ENCODE measurements at places on chromosomes 6 and 20.
A peak's percentile ranks its signal among the peaks of the same experiment; 100 is the strongest.

DNA sequence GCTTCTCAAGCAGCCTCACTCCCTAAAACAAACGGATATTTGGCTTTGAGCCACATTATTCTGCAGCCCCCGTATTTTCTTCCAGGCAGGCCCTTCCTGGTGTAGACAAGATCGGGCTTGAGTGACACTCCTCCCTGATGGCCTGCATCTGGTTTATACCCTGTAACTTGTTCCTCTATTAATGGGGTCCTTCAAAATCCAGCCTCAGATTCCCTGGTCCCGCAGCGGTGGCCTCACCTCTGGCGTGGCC lies 375 bp upstream of the TMEM14C start:
- no peak for DNase-seq

DNA sequence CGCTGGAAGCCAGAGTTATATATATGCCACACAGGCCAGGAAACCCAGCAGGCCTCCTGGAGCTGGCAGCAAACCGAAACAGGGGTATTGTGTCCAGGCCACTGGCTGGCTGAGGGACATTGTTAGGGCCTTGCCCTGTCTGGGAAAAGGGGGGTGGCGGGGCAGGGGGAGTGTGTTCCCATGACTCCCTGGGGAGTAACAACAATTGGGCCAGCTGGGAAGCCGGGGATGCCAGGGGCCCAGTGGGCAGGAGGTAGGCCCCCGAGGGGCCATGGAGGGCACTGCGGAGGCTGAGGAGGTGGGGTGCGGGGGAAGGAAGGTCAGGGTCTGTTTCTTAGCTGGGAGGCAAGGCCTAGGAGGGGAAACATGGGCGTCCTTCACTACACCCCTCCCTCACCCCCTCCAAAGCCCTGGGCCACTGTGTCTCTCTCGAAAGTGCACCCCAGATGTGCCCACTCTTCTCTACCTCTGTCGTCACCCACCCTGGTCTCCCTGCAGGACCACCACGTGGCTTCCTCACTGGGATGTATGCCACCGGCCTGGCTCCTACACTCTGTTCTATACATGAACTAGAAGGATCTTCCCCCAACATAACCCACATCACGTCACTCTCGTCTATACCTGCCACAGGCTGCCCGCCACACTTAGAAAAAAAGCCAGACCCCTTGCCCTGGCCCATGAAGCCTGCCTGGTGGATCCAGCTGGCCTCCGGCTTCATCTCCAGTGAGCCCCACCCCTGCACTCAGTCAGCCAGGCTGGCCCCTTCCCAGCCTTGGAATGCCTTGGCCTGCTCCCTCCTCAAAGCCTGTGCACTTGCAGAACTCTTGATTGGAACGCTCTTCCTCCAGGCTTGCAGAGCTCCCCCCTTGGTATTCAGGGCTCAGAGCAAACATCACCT lies 7.8 kb upstream of the E2F1 start:
- DNase-seq = no peak

DNA sequence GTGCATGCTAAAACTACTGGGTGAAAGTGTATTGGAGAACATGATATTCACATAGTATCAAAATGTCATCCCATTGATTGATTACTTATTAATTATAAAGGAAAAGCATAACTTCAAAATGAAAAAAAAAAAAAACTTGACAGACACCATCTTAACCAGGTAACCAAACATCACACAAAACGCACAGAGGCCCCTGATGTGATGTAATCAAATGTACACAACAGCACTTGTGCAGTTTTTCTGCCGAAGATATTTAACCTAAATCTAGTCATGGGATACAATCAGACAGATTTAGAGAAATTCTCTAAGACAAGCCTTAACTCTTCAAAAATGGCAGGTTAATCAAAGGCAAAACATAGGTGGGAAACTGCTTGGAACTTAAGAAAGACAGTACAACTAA lies 102.0 kb upstream of the TENT5A start:
- DNase-seq = peak; percentile 65

DNA sequence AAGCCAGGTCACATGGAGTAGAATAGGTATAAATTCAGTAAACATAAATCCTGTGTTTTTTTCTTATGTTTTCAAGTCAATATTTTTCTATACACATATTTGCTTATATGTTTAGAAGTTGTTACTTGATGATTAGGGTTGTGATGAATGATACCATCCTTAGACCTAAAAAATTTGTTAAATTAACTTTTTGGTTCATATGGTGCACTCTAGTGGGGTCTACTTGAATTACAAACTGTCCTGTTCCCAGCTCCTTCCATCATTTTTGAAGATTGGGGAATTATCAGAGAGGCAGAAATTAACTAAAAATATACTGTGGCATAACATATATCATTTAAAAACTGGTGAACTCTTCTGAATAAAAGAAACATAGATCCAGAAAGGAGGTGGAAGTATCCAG lies 48.3 kb upstream of the RIPPLY2 start:
- no peak for DNase-seq

DNA sequence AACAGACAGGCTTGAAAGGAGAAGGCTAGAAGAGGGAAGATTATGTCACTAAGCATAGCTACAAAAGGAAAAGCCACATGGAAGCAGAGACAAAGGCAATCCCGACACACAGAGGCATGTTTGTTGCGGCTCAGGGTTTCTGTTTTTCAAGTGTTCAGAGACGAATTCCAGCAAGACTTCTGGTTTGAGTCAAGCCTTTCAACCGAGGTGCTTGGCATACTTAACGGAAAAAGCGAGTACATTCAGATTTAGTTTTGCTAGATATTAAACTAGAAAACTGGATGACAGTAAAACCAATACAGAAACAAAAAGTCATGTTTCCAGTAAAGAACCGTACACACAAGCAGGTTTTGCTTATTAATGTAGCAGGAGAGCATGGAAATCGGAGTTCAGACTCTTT lies 27.2 kb downstream of the MCUR1 start:
- DNase-seq = no peak

GRCh38 chr20:17705916-17706315 lies 6.2 kb downstream of the BANF2 start:
- DNase-seq = no peak

GRCh38 chr20:25270829-25271251 lies 23.0 kb downstream of the PYGB start:
- no peak for DNase-seq

DNA sequence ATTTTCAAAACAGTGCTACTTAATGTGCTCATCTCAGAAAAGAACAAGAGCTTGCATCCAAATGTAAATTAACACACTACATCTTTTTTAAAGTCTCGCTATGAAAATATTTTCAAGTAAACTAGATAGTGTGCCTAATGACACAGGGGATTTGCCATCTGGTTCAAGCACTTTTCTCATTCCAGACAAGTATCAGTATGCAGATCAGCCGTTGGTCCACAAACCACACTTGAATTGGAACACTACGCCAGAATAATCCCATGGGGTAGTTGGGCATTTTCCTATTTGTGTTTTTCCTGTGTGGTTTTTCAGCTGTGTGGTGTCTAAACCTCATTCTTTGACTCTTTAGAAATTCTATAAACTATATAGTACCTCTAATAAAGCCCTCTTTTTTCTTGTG lies 256.2 kb downstream of the EPHA7 start:
- no peak for DNase-seq

Data from Caco-2 (cell line).